HepG2 (cell line): ENCODE measurements at places on chromosomes 7 and 10. TPM values are rescaled to one million over a fixed set of nuclear protein-coding genes. Genes with fewer than 3 reads are reported as not detected.

Gene GPR85
- not detected in 2 replicates for total RNA-seq

Gene LMTK2
- 8.1 and 9.5 TPM in 2 replicates for total RNA-seq

Gene HDAC9
- 0.06 and 0.07 TPM in 2 replicates for total RNA-seq

DNA sequence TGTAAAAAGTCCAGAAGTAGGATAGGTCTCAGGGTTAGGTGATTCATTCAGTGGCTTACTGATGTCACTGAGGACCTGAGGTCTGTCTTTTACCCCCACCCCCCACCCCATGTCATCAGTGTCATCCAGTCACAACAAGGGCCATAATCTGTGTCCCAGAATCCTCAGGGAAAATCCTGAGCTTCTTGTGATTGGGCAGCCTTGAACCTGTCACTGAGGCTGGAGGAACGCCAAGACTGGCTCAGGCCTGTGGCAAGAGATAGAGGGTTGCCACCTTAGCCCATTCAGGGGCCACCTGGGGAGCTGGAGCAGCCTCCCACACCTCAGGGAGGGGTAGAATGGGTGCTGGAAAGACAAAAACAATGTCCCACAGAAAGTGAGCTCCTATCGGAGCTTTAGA, 29.7 kb downstream of the NUB1 start:
- H3K36me3 ChIP-seq: peaks cover 25% of the 10 kb centered on the region; the same call in 2 of the 3 replicates
- H3K27ac ChIP-seq: no peak overlapping the region
- no peak overlapping the region for H3K4me3 ChIP-seq
- no peak for DNase-seq
- H3K4me1 ChIP-seq: no peaks in the 10 kb centered on the region
- H3K27me3 ChIP-seq: no peaks in the 10 kb centered on the region

DNA sequence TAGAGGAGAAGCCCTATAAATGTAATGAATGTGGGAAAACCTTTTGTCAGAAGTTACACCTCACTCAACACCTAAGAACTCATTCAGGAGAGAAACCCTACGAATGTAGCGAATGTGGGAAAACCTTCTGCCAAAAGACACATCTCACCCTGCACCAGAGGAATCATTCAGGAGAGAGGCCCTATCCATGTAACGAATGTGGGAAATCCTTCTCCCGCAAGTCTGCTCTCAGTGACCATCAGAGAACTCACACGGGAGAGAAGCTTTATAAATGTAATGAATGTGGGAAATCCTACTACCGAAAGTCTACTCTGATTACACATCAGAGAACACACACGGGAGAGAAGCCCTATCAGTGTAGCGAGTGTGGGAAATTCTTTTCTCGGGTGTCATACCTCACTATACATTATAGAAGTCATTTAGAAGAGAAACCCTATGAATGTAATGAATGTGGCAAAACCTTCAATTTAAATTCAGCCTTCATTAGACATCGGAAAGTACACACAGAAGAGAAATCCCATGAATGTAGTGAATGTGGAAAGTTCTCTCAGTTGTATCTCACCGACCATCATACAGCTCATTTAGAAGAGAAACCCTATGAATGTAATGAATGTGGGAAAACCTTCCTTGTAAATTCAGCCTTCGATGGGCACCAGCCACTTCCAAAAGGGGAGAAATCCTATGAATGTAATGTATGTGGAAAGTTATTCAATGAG, 18.9 kb downstream of the RBAK start:
- H3K4me1 ChIP-seq: no peaks in the 10 kb centered on the region
- no peak overlapping the region for H3K27ac ChIP-seq
- H3K36me3 ChIP-seq: peaks cover 58% of the 10 kb centered on the region
- no peaks in the 10 kb centered on the region for H3K27me3 ChIP-seq

DNA sequence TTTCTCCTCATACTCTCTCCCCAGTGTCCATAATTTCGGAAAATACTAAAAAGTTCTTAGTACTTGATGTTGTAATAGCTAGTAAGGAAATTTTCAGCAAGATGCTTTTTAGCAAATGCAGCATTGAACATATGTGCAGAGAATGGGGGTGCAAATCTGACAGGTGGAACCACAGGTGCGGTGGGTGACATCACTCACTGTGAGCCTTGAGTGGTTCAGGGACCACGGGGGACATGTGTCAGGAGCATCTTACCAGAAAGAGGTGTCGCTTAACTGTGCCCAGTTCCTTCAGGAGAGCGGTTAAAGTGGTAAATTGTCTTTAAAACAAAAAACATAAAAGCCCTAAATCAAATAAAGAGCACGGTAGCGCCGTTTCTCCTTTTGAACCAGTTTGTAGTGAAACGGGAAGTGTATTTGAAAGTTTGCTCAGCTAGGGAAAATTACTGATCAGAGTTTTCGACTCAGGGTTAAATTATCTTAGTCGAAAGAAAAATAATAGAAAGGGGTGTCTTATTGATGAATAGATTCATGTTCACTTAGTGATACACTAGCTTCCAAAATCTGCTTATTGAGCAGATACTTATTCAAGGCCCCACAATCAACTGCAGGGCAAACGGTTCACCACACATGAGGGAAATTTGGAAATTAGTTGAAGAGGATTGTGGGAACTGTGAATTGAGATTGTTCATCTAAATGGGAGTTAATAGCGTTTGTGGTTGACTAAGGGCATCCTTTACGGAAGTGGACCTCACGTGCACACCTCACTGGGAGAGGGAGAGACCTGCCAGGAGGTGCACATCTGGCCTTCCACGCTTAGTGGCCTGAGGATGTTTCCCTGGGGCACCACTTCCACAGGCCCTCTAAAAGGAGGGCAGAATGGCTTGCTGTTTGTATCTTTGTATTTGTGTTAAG, 12.7 kb downstream of the CUL1 start:
- no peaks in the 10 kb centered on the region; the same call in 1 of the 2 replicates for H3K27me3 ChIP-seq
- peaks cover 31% of the 10 kb centered on the region for H3K4me1 ChIP-seq
- no peaks in the 10 kb centered on the region; the same call in 2 of the 3 replicates for H3K36me3 ChIP-seq
- H3K4me3 ChIP-seq: no peak overlapping the region

DNA sequence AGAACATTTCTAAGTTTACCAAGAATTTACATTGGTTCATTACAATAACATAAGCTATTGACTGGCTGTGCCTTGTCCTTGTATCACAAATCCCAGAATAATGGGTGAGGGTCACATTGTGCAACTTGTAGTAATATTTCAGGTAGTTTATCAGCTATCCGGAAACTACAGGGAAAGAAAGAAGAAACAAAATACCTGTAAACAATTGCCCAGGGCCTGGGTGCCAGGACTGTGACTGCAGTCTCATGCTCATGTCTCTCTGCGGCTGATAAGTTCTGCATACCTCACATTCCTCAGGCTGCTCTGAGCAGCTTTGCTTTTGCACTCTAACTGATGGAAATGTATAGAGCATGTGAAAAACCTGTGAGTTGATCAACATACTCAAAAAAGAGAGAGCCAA, 131.8 kb upstream of the TRIM24 start:
- H3K27me3 ChIP-seq: no peaks in the 10 kb centered on the region
- peak overlapping the region; percentile 70 for H3K27ac ChIP-seq
- no peaks in the 10 kb centered on the region for H3K36me3 ChIP-seq
- peaks cover 22% of the 10 kb centered on the region for H3K4me1 ChIP-seq
- no peak overlapping the region for H3K4me3 ChIP-seq

- H3K4me1 ChIP-seq: peaks cover 2% of the 10 kb centered on the region
- H3K4me3 ChIP-seq: no peak overlapping the region
- no peaks in the 10 kb centered on the region for H3K36me3 ChIP-seq
- DNase-seq: no peak
- no peaks in the 10 kb centered on the region for H3K27me3 ChIP-seq
Observed at GRCh38 chr7:69243016-69243415, 355.3 kb upstream of the AUTS2 start.

GRCh38 chr10:116465546-116465945, 37.9 kb downstream of the PNLIPRP3 start:
- H3K4me3 ChIP-seq: no peak overlapping the region
- no peak overlapping the region for H3K27ac ChIP-seq
- DNase-seq: no peak
- no peaks in the 10 kb centered on the region for H3K4me1 ChIP-seq
- no peaks in the 10 kb centered on the region for H3K27me3 ChIP-seq

- no peak for DNase-seq
- peaks cover 27% of the 10 kb centered on the region; the same call in 2 of the 3 replicates for H3K27me3 ChIP-seq
- H3K4me3 ChIP-seq: no peak overlapping the region
- H3K36me3 ChIP-seq: no peaks in the 10 kb centered on the region
- H3K27ac ChIP-seq: no peak overlapping the region
- H3K4me1 ChIP-seq: peaks cover 8% of the 10 kb centered on the region
Observed at GRCh38 chr7:154917808-154918160, 85.1 kb downstream of the PAXIP1 start.

GRCh38 chr10:1273372-1274105, 217.4 kb downstream of the WDR37 start:
- H3K4me3 ChIP-seq: no peak overlapping the region
- H3K36me3 ChIP-seq: no peaks in the 10 kb centered on the region
- no peak for DNase-seq

- no peaks in the 10 kb centered on the region for H3K27me3 ChIP-seq
- no peak overlapping the region for H3K4me3 ChIP-seq
- no peaks in the 10 kb centered on the region for H3K36me3 ChIP-seq
Observed at GRCh38 chr10:84825330-84825729, 496.9 kb downstream of the CCSER2 start.

DNA sequence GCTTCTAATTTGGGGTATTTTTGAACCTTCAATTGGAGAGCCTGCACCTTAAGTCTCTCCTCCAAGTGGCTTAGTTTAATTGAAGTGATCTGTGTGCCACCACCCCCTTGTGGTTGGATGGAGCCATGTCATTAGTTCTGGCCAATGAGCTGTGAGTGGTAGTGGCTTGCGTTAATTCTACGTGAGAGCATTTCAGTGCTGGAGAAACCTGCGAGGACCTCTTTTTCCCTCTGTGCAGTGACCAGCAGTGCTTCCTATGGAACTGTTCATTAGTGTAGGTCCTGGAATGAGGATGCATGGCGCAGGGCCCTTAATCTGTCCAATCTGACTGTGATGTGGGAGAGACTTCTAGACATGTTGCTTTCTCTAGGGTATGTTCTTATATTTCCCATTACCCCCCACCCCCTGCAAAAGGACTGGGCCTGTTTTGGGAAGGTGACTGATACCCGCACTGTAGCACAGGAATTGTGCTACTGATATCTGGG, 3.8 kb downstream of the HILPDA start:
- H3K27me3 ChIP-seq: no peaks in the 10 kb centered on the region
- H3K36me3 ChIP-seq: no peaks in the 10 kb centered on the region
- H3K4me3 ChIP-seq: no peak overlapping the region
- peaks cover 47% of the 10 kb centered on the region for H3K4me1 ChIP-seq
- no peak overlapping the region for H3K27ac ChIP-seq
